ENCODE measurements at places on chromosomes 7 and 10. TPM values are rescaled to one million over a fixed set of nuclear protein-coding genes. Genes with fewer than 3 reads are reported as not detected.

- peak; percentile 57 for DNase-seq
These were observed 55.5 kb upstream of the LHFPL3 start for GRCh38 chr7:104272767-104273384.

DNA sequence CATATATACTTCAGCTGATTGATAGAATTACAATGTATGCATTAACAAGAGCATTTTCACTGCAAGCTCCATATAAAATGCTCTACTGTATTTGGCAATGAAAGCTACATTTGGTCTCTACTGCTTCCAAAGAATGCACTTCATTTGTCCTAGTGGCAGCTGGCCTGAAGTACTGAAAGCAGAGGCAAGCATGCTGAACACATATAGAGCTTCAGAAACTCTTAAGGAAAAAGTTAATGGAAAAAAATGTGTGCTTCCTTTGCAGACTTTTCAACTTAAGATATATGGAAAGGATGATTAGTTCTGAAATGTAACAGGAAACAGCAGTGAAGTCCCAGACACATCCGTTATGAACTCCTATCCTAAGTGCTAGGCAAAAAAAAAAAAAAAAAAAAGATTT, 537.1 kb upstream of the POM121L12 start:
- no peak for DNase-seq

DNA sequence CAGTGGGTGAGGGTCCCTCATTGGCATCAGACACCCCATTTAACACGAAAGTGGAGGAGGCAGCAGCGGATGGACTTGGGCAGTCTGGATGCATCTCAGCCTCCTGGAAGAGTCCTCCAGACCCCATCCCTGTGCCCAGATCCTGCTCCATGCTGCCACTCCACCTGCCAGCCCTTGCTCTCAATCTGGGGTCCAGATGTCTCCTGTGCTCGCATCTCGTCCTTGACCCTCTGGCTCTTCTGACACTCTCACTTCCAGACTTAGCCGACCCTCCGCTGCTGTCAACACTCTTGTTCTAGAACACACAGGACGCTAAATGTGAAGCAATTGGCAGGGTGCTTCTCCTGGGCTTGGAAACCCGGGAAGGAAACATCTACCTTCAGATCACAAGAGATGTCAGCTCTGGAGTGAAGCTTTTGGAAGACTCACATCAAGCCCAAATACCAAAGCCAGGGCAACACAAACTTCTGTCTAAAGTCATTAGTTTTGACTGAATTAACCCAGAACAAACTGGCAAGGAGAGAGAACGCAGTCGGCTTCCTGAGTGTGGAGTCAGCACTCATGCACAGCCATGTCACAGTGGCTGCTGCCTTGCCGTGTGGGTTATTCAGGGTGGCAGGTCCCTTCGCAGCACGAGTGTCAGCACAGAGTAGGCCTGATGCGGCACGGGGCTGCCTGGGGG, 379.1 kb downstream of the TCERG1L start:
- DNase-seq, result no peak

GRCh38 chr7:117019786-117020590, 66.7 kb downstream of the ST7 start:
- DNase-seq, result no peak

Gene HTR5A
- total RNA-seq, result not detected

DNA sequence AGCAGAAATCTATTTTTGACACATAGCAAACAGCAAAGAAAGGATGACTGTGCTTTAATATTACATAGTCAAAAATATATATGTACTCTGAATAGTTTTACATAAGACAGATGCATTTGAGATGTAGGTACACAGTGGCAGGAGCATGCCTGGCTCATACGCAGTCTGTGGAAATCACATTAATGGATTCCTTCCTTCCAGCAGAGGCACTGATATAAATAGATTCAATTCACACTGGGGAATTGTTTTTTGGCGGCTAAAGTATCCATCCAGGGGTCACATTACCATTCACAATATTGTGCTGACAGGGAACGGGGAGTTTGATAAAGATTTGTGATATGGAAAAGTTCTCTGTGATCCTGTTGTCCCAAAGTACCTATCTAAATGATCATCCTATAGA, 72.5 kb upstream of the AGR3 start:
- no peak for DNase-seq

- DNase-seq, result no peak
These were observed 543.3 kb downstream of the CALN1 start for GRCh38 chr7:71868797-71869196.

DNA sequence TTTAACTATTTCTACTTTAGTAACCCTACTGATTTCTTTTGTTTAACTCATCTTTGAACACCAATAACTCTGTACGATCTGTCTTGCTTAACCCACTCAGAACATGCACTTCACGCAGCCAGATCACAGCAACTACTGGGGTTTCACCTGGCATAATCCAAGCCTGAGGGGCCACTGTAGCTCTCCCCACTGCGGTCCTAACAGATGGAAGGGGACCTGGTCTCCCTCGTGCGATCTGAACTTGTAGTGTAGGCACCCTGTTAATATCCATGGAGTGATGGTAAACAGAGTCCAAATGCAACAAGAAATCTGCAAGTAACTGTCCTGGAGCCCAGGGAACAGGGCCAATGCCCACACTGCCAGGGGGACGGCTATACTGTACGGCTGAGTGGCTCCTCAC, 45.5 kb downstream of the INSIG1 start:
- DNase-seq, result no peak

DNA sequence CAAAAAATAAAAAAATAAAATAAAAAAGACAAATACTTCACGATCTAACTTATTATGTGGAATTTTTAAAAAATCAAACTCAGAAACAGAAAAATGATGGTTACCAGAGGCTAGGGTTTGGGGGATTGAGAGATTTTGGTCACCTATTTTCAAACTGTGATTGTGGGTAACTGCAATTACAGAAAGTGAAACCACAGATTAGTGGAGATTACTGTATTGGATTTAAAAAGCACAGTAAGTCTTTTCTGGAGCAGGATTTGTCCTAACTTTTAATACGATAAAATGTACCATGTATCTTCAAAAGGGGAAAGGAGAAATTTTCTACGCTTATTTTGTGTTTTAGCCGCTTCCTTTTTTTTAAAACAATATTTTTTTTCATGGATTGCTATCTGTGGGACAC, 1204.9 kb upstream of the LRRTM3 start:
- no peak for DNase-seq
